ENCODE measurements at places on chromosomes 13 and 19. TPM values are rescaled to one million over a fixed set of nuclear protein-coding genes. Genes with fewer than 3 reads are reported as not detected.

The FGF22 gene
- total RNA-seq, result 0.81 TPM

The OLFM2 gene
- total RNA-seq, result 208 TPM

The PEX11G gene
- total RNA-seq, result 2.1 TPM

The POU2F2 gene
- total RNA-seq, result 1.0 TPM

The SHISA7 gene
- not detected for total RNA-seq

The TSHZ3 gene
- 11.9 TPM for total RNA-seq

The SELENOV gene
- total RNA-seq, result not detected

The IL11 gene
- 1.0 TPM for total RNA-seq

The COL5A3 gene
- 80.9 TPM for total RNA-seq

The C19orf67 gene
- not detected for total RNA-seq

The CRLF1 gene
- 17.0 TPM for total RNA-seq

The ADAT3 gene
- 6.8 TPM for total RNA-seq

The ZNF844 gene
- total RNA-seq, result 12.7 TPM

The NLRP4 gene
- not detected for total RNA-seq

The PPAN gene
- total RNA-seq, result 34.4 TPM

The NKPD1 gene
- total RNA-seq, result 0.18 TPM

The KRTDAP gene
- total RNA-seq, result not detected

The IZUMO4 gene
- 4.8 TPM for total RNA-seq

The SRRM5 gene
- total RNA-seq, result 0.35 TPM

The CYP4F22 gene
- not detected for total RNA-seq

The WDR87 gene
- total RNA-seq, result not detected

The KCTD12 gene
- 36.3 TPM for total RNA-seq

The MYO16 gene
- total RNA-seq, result 0.16 TPM

The EHD2 gene
- 440 TPM for total RNA-seq

The ZNF333 gene
- total RNA-seq, result 23.0 TPM

The RFX1 gene
- 15.7 TPM for total RNA-seq

The LILRA1 gene
- not detected for total RNA-seq

The ELSPBP1 gene
- not detected for total RNA-seq

The SPACA7 gene
- not detected for total RNA-seq

The CEACAM16 gene
- not detected for total RNA-seq

The ING1 gene
- 21.8 TPM for total RNA-seq

The ZNF460 gene
- total RNA-seq, result 86.1 TPM

The NPAS1 gene
- 0.99 TPM for total RNA-seq

The ZSCAN1 gene
- 0.57 TPM for total RNA-seq

The MISP3 gene
- 2.1 TPM for total RNA-seq

The CD70 gene
- 0.54 TPM for total RNA-seq

The FFAR2 gene
- not detected for total RNA-seq

The FCER2 gene
- not detected for total RNA-seq

The ADAMTSL5 gene
- 4.4 TPM for total RNA-seq

The KLK14 gene
- not detected for total RNA-seq

The CKM gene
- not detected for total RNA-seq

The SLC25A15 gene
- total RNA-seq, result 8.3 TPM

The KCNC3 gene
- total RNA-seq, result 1.1 TPM

The CLIP3 gene
- 78.3 TPM for total RNA-seq

The GPR18 gene
- not detected for total RNA-seq

The PSG1 gene
- not detected for total RNA-seq

The CDK8 gene
- total RNA-seq, result 14.1 TPM

The ZSWIM9 gene
- total RNA-seq, result 5.7 TPM

The ACP5 gene
- 1.3 TPM for total RNA-seq

The CADM4 gene
- total RNA-seq, result 9.0 TPM

The KIR2DL1 gene
- total RNA-seq, result not detected

The ASPDH gene
- total RNA-seq, result not detected

The FAAP24 gene
- 5.5 TPM for total RNA-seq

The GRK1 gene
- 0.24 TPM for total RNA-seq

The SUCLA2 gene
- total RNA-seq, result 41.6 TPM

The ZNF575 gene
- 6.9 TPM for total RNA-seq

The SULT2B1 gene
- not detected for total RNA-seq
